Activated CD8-positive, alpha-beta memory T cell treated with anti-CD3 and anti-CD28 coated beads for 1 hour (primary cell): ENCODE measurements at places on chromosomes 1 and 21.

DNA sequence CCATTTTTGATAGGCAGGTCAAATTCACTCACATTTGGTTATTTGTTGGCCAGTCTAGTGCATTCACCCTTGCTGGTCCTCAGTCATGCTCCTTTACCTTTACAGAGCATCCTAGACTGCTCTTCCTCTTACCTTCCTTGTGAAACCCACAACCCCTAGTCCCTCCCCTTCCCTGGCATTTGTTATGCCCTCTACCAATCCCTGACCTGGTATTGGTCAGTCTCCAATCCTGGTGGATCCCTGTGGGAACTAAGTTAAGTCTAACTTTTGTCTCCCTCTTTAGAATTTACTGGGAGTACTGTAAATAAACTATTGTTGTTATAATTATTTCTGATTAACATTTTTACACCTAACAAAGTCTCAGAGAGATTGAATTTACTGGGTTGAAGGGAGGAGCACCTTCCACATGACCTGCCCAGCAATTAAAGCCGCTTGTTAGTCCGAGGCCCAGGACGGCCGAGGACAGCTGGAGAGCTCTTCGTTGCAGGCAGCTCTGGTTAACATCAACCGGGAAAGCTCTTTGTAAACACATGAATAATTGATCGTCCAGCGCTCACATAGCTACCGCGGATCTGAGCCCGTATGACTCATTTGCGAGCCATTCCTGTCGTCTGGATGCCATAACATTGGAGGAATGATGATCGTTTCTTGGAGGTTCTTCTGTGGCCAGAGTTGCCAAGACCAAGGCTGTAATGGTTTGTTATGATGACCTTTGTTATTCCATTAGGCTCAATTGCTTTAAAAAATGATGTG is 31.9 kb downstream of the MTARC1 start:
- no peak for DNase-seq

- DNase-seq: no peak
Measured at GRCh38 chr1:12573015-12573825, 44.8 kb downstream of the DHRS3 start.

- DNase-seq: no peak
Measured at GRCh38 chr1:36705629-36706028, 222.9 kb upstream of the CSF3R start.

DNA sequence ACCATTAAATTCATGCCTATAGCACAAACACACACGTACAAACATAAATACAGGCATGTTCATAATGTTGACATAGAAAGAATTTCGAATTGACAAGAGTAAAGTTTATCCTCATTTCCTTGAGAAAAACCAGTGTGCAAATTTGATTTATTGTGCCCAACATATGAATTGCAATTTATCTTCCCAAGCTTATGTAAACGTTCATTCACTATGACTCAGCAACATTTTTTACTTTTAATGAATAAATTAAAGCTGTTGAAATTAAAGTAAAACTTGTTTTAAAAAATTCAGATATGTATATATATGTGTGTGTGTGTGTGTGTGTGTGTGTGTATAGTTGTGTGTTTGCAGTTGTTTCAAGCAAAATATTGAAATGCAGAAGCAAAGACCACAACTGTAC is 1067.9 kb downstream of the BRINP3 start:
- no peak for DNase-seq

- DNase-seq: no peak
Measured at GRCh38 chr1:107076841-107077240, 20.4 kb downstream of the PRMT6 start.

GRCh38 chr1:15290382-15290781 is 43.4 kb downstream of the FHAD1 start:
- DNase-seq: no peak

GRCh38 chr1:55640708-55641473 is 425.7 kb upstream of the USP24 start:
- DNase-seq: no peak

- no peak for DNase-seq
Measured at GRCh38 chr1:223179786-223180185, 36.7 kb upstream of the TLR5 start.

DNA sequence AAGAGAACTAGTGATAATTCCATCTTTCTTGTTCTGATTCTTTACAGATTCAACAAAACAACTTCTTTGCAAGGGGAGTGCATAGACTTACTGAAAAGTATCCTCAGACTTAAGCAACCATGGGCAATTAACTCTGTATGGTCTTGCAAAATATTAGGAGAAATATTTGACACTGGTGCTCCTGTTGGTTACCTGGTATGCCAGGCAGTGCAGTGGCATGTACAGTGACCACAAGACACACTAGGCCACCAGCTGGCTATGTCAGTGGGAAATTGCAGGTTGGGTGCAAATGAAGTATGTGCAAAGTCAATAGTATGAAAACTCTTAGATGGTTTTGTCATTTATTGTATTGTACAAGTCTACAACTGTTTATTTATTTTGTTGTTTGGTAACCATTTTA is 34.5 kb downstream of the EPS15 start:
- DNase-seq: no peak

GRCh38 chr1:205438213-205439158 is 16.6 kb upstream of the LEMD1 start:
- DNase-seq: no peak

DNA sequence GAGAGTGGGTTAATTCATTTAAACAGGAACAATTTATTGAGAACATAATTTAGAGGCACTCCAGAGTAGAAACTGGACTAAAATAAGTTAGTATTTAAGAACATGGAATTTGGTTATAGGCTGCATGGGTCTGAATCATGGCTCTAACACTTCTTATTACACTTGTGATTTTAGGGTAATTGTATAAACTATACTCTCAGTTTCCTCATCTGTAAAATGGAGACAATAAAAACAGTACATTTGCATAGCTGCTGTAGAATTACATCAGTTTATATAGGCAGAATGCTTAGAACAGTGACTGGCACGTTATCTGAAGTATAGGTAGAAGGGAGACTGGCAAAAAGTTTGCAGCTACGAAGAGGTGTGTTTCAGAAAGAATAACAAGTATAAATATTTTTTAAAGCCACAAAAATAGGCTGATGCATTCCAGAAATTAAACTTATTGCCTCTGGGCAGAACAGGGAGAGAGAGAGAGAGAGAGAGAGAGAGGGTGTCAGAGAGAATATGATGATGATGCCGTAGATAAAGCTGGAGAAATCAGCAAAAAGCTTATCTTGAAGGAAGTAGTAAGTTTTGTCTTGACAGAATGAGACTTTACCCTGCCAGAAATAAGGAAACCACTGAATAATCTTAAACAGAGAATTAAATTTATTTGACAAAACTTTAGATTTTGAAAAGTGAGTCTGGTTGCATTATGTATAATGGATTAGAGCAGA is 8.1 kb upstream of the OR6K3 start:
- DNase-seq: no peak
